ENCODE measurements at places on chromosomes 7 and 10. TPM values are rescaled to one million over a fixed set of nuclear protein-coding genes. Genes with fewer than 3 reads are reported as not detected.

- ATAC-seq, result no peak
Observed at GRCh38 chr10:123906884-123907652, 15.5 kb upstream of the CPXM2 start.

DNA sequence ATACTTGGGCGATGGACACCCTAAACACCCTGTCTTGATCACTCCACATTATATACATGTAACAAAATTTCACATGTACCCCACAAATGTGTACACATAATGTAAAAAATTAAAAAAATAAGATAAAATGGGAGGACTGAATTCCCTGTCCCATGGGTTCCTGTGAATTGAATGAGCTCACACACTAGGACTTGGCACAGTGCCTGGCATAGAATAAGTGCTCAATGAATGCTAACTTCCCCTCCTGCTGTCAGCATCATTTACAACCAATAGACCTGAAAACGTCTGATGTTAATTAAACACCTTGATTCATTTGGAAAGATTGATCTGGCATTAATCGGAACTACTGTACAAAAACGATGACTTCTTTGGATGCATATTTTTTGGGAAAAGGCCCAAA is 117.3 kb upstream of the ZNF438 start:
- ATAC-seq, result no peak

DNA sequence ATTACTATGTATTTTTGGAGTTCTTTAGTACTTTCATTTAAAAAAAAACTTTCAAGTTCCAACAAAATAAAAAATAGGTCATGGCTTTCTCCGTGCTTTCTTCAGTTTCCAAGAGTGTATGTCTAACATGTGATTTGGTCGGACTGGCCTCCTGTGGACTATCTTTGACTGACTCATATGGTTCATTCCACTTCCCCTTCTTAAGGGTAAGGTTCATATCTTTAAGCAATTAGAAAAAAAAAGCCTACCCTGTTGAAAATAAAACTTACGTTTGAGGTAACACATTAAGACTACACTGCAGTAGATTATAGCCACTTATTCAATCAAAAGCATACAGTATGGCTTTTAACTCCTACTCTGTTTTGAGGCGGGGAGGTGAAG is 112.8 kb upstream of the AHR start:
- peak; percentile 31 for ATAC-seq

DNA sequence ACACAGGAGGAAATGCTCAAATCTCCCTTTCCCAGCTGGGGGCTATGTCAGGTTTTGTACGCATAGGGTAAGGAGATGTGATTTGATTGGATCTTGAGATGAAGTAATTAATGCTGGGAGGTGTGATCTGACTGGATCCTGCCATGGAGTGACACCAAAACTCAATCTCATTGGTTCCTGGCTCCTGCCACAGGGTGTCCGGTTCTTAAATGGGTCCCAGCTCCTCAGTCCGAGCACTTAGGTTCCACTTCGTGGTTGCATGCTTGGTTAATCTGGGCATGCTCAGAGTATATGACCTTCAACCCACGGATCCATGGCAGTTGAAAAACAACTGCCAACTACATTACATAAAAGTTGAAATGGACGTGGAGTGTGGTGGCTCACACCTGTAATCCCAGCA is 3.1 kb upstream of the ZNF12 start:
- ATAC-seq, result no peak

- ATAC-seq, result peak; percentile 73
Observed at GRCh38 chr7:4725014-4725849, 43.1 kb downstream of the FOXK1 start.

The EGFR gene
- 101 TPM for total RNA-seq

The EPO gene
- not detected for total RNA-seq

The SHH gene
- not detected for total RNA-seq

Measured in esophagus mucosa (tissue), 1 donor.